ENCODE measurements at places on chromosomes 2 and 18.

DNA sequence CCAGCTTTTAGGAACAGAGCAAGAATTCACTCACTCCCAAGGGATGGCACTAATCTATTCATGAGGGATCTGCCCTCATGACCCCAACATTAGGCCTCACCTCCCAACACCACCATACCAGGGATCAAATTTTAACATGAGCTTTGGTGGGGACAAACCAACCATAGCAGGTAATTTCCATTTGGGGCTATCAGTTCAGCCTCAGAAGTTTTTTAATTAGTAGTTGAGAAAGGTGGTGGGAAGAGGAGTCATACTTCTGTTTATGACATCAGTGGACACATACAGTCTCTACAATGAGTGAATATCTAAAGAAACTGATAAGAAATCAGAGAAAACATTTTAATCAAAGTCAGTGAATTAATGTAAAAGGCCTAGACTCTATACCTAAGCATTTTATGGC is 59.6 kb upstream of the EMILIN2 start:
- no peak for DNase-seq

DNA sequence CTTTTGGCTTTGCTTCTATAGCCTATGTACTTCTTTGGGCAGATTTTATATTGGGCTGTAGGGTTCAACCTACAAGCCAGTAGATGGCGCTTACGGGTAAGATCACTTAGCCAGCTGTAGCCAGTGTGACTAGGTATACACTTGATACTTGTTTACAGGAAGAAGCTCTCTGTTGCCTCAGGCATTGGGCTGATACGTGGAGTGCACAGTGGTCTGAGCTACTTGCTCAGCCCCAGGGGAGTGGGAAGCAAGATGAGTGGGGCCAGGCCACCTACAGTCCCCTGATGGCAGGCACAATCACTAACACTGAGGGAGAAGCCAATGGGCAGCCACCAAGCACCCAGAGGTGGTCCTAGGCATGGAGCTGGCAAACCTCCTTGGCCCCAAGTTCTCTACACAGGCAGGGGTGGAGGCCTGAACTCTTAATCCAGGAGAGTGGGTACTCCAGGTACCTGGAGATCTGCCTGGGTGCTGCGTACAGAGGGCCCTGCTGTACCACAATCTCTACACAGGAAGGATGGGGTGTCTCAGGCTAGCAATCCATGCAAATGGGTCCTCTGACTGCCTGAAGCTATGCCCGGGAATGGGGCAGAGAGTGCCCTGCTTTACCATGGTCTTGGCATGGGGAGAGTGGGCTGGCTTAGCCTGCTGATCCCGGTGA is 122.2 kb downstream of the NCOA1 start:
- peak; percentile 73 for DNase-seq

DNA sequence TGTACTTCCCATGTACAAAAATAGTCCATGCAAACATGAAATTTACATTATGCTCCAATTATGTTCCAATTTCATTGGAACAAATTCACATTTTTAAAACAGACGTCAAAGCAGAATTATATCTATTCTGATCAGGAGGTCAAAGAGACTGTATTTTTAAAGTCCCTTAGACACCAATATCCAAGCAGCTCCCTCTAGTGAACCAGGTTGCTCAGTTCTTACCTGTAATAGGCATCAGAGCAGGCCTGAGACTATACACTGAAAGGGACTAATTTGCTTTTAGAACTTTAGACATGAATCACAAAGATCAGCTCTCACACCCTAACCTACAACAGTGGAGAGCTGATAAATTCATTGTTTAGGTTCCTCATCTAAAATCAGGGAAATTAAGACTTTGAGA is 273.9 kb downstream of the MBD2 start:
- DNase-seq = no peak

DNA sequence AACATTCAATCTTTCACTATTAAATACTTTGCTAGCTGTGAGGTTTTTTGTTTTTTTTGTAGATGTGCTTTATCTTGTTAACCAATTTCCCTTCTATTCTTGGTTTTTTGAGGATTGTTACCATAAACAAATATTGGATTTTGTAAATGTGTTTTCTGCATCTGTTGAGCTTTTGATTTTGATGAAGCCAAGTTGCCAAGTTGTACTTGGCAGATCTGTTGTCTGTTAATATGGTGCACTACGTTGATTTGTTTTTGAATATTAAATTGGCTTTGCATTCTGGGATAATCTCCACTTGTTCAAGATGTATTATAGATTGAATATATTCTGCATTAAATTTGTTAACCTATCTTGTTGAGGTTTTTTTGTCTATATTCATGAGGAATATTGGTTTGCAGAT is 114.6 kb downstream of the VWA3B start:
- no peak for DNase-seq

GRCh38 chr2:213080969-213081617 is 70.3 kb downstream of the IKZF2 start:
- no peak for DNase-seq

DNA sequence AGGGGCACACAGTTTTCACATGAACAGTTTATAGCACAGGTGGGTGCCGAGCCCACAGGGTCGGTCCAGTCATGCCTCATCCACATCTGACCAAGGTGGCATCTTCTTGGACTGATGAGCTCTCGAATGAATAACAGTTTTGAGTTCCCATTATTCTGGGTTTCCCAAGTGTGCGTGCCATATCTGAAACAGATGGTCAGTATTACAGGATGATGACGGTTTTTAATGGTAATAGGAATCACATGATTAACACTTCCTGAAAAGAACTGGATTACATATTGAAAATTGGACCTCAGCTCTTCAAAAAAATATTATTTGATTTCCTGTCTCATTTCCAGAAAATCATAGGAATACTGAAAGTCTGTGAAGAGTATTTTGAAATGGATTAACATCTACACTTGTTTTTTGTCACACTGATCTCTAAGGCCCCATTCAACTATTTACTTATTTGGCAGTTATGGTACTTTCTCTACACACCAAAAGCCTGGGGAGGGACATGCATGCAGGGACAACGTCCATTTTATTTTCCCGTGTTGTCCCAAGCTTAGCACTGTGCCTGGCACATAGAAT is 22.2 kb upstream of the NAB1 start:
- no peak for DNase-seq

DNA sequence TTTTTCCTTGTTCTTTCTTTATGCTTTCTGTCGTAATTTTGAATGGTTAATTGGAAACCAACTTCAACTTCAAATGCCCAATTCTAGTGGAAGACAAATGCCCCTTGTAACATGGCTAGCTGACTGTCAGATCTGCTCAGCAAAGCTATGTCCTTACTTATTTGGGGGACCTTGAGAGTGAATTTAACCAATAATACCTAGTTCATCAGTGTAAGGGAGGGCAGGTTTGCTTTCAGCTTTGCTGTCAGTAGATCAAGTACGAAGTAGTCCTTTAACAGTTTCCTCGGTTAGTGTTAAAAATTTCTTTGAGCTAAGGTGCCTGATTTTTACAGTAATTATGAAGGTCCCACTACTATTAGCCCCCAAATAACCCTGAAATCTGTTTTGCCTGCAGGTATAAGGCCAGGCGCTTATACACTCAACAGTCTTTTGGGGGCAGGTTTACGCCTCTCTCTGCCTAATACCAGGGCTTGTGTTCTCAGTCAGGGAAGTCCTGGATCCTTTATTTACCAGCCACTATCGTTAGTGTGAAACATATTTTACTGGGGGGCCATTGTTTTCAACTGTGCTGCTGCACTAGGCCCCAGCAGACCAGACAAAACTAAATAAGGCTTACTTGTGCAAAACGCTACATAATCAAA is 165.1 kb upstream of the KCNJ3 start:
- DNase-seq = no peak

DNA sequence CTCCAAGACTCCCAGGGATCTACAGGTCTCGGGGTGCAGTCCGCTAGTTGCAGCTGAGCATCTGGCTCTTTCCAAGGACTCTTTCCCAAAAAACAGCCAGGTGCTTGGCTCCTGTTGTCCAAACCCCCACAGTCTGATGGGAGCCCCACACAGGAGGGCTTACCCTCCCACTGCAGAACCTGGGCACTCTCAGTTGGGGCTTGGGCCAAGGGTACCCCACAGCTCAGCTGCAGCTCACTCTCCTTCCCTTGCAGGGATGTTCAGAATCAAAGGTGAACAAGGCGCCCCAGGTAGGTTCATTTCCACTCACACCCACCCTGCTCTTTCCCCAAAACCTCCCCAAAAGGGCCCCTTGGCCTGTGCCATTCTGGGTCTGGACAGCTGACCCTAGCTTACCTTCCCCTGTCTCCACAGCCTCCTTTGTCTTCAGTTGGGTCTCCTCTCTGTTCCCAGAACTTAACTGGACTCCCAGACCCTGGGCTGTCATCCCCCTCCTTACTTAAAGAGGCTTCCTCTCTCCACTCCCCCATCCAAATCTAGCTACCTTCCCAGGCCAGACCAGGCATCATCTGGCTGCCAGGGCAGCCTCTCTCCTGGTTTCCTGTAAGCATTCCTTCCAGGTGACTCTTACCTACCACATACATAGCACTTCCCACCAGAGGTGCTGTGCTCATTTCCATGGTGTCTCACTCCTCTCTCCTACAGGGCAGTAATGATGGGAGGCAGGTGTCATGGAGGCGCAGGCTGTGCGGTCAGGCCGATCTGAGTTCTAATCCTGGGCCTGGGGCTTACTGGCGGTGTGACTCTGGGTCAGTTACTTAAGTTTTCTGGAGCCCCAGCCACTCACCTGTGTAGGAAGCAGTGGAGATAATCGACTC is 29.5 kb downstream of the MARCO start:
- no peak for DNase-seq

GRCh38 chr2:17688600-17688999 is 65.0 kb downstream of the SMC6 start:
- no peak for DNase-seq

GRCh38 chr2:191345788-191346187 is 100.6 kb downstream of the MYO1B start:
- DNase-seq = no peak

DNA sequence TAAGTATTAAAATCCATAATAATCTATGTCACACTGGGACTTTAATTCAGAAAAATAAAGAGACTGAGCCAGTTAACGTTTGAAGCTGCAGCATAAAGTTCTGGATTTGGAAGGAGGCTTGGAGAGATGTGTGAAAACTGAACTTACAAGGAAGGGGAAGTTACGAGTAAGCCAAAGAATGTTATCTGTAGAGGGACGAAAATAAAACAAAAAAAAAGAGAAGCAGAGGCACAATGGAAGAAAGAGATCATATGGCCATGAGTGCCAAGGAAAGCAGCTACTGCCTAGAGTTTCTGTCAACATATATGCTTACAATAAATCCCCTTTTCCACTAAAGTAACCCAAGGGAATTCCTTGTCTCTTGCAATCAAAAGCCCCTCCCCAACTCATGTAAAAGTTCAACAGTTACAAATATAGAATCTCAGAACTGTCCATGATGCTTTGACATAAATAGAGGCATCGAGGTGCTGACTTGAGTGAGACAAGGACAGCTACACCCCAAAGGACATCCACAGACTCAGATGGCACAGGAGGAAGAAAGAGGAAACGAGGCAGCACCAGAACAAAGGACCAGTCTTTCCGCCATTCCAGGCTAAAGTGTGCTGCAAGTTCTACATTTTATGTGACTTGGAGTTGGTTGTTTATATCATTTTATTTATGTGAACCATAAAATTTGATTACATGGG is 16.1 kb upstream of the ARL5A start:
- DNase-seq = no peak

DNA sequence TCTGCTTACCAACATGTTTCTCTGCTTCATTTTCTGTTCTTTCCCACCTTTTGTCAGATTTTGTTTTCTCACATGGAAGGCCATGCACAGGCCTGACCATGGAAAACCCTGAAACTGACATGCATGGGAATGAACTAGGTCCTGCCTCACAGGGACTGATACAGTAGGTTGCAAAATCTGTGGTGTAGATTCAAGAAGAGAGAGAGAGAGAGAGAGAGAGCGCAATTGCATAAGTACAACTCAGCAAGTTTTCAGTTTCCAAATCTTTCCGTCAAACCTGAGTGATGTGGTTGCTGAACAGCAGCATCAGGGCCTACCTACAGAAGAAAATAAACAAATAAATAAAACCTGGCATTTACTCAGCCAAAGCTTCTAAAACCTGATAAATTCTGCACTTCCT is 87.5 kb upstream of the RNF152 start:
- DNase-seq = no peak

DNA sequence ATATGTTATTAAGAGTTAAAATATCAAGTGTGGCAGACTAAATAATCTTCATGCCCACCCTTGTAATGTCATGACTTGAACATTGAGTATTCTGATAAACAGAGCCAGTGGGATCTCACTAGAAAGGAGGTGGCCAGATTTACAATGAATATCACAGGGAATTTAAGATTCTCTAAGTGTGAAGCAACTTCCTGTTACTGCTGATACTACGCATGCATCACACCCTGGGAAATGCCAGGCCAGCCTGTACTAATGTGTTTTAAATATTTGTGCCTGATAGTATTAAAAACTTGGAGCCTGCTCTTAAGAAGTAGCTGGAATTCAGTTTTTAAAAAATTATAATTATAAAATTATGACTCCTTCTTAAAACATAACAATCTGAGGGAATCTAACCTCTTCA is 148.3 kb downstream of the LAMA3 start:
- no peak for DNase-seq

- no peak for DNase-seq
Observed at GRCh38 chr2:83233781-83234180, 1225.3 kb downstream of the SUCLG1 start.

DNA sequence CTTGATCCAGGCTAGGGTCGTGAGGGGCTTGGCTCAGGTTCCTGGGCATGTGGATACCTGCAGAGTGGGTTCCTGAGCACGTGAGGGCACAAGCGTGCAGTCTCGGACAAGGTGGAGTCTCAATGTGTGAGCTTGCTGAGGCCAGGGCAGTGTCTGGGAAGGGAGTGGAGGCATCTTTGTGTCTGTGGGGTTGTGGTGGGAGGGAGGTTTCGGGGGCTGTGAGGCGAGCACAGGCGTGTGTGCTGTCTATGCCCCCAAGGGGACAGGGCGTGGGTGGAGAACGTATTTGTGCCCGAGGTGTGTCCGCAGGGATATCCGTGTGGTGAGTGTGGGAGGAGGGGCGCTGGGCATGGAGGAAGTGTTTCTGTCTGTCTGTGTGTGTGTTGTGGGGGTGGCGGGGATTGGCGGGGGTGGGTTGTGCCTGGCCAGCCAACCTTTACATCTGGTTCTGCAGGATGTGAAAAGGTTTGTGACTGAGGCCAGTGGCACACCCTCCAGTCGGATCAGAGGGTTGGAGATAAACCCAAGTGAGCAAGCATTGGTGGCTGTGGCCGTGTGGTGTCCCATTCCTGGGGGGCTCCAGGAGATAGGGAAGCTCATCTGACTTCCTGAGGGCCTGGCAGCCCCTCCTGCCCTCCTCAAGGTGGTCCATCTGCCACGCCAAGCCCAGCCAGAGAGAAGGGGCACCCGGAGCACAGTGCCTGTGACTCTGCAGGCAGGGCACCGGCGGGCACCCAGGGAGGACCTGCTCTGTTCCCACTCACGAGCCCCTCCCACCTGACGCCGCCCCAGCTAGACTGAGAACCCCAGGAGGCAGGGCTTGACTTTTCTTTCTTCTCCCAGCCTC is 57.1 kb downstream of the ZFP36L2 start:
- DNase-seq = peak; percentile 28

- DNase-seq = peak; percentile 33
Observed at GRCh38 chr2:79887747-79888374, 375.0 kb downstream of the CTNNA2 start.

GRCh38 chr18:31773774-31774476 is 13.2 kb upstream of the SLC25A52 start:
- no peak for DNase-seq

GRCh38 chr18:21702602-21703001 is 2.0 kb downstream of the ABHD3 start:
- DNase-seq = no peak

Measured in H9 (cell line).